GM23338 (cell line): ENCODE measurements at places on chromosomes 5 and 9. TPM values are rescaled to one million over a fixed set of nuclear protein-coding genes. Genes with fewer than 3 reads are reported as not detected.

DNA sequence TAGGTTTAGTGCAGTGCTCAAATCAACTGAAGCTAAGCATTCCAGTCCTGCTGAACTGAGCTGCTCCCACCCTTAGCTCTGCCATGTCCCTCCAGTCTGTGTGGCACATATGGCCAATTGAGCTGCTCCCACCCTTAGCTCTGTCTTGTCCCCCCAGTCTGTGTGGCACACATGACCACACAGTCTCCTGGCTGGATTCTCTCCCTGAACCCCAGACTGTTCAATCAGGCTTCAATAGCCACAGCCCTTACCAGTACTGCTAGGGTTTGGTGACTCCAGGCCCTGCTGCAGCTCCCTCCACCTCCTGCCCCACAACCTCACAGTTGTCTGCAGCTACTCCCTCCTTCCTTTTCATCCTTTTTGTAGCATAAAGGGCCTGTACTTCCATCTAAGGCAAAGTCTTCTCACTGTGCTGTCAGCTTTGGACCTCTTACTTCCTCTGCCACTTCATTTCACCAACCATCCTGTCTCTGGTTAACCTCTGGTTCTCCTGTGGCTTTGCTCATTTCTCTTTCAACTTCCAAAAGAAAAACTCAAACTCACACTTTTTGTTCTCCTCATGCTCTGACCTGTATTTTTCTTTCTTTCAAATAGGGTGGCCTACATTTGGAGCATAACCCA, 50.8 kb downstream of the ADAMTS12 start:
- DNase-seq: no peak

GRCh38 chr9:131986089-131986488, 93.6 kb downstream of the MED27 start:
- no peak for DNase-seq

- no peak for DNase-seq
Measured at GRCh38 chr9:97512966-97513560, 11.6 kb downstream of the TMOD1 start.

DNA sequence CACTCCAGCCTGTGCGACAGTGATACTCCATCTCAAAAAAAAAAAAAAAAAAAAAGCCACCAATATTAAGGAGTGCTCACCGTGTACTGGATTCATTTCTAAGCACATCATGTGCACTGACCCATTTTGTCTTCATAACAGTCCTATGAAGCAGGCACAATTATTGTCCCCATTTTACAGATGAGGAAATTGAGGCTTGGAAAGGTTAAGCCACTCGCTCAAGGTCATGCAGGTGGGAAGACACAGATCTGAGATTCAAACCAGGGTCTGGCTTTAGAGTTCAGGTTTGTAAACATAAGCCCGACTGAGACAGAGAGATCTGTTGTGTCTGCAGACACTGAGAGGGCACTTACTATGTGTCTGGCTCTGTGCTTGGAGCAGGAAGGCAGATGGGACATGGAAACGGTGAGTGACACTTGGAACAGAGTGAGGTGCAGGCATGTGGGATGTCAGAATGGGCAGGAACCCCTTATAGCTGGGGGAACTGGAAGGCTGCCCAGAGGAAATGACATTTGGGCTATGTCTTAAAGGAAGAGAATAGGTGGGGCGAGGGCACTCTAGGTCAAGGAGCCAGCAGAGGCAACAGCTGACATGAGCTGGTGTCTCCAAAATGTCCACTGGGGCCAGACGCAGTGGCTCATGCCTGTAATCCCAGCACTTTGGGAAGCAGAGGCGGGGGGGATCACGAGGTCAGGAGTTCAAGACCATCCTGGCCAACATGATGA, 69.9 kb downstream of the STK10 start:
- no peak for DNase-seq

- DNase-seq: no peak
Measured at GRCh38 chr9:95635986-95636671, 119.4 kb upstream of the PTCH1 start.

- no peak for DNase-seq
Measured at GRCh38 chr5:172636279-172637050, 4.6 kb upstream of the NEURL1B start.

DNA sequence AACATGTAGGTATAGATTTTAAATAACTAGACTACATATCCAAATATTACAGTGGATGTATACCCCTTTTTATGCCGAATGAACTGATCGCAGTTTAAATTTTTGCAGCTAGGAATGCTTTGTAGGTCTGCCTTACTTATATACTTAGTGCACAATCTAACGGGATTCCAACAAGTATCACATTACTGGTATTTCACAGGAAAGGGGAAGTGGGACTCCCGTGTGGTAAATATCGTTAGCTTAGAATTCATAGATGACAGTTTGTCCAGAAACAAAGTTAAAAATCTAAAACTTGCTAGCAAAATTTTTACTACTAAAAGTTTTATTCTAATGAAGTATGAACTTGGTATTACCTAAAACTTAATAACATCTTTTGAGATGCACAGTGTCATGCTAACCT, 193.5 kb upstream of the TLX3 start:
- no peak for DNase-seq

GRCh38 chr5:176446884-176447590, 1.1 kb upstream of the FAF2 start:
- DNase-seq: peak; percentile 36

DNA sequence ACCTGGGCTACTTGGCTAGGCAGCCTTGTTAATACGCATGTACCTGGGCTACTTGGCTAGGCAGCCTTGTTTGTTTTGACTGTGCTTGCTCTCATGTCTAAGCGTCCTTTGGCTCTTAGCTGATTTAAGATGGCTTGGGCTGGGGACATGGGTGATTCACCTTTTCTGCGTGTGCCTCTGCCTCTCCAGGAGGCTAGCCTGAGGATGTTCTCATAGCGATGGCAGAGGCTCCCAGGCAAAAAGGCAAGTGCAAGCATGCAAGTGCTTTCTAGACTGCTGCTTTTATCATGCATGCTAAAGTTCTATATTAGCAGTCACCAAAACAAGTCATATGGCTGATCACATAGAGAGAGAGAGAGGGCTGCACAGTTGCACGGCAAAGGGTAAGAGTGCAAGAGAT, 300.5 kb downstream of the IRX1 start:
- no peak for DNase-seq

DNA sequence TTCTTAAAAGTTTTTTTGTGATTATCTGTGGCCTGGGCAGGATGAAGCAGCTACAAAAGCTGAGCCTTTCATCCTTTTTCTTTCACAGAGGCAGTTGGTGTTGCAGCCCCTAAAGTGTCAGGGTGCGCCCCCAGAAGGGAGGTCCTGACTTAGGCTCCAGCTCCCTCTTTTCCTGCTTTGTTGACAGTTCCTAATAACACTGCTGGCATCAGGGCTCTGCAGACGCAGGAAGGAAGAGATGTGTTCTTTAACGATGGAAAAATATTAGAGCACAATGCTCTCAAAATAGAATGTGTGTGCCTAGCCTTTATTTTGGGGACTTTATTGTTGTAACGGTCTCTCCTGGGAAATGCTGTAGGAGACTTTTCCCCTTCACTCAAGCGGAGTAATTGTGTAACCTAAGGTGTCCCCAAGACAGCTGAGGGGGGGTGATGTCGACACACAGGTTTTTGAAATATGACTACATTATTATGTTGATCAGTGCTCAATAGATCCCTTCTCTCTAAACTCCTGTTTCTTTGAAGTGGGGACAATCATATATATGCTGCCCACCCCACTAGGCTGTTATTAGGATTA, 135.6 kb downstream of the SEMA6A start:
- DNase-seq: no peak

GRCh38 chr5:51095486-51095885, 287.8 kb upstream of the ISL1 start:
- no peak for DNase-seq

DNA sequence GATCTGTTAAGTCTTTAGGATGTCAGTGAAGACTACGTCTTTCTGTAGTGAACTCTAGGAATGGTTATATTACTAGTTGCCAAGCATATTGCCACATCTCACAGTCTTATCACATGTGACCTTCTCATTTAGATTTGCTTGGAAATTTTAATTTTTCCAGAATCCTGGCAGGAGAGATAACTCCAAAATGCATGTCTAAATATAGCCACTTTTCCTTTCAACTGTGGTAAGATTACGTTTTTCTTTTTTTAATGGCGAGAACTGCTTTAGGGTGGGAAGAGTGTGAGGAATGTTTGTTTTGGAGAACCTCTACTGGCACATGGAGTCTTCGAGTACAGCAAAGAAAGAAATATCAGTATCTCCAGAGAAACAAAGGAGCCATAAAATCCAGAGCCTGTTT, 91.7 kb upstream of the ADAMTSL1 start:
- no peak for DNase-seq

GRCh38 chr5:179820483-179821297, at the start of gene SQSTM1:
SQSTM1 (plus strand) TSS chr5:179820905; CDS start chr5:179820937, 32 bp downstream.
- peak; percentile 80 for DNase-seq

GRCh38 chr9:123999661-124000060, 11.9 kb upstream of the LHX2 start:
- peak; percentile 37 for DNase-seq

DNA sequence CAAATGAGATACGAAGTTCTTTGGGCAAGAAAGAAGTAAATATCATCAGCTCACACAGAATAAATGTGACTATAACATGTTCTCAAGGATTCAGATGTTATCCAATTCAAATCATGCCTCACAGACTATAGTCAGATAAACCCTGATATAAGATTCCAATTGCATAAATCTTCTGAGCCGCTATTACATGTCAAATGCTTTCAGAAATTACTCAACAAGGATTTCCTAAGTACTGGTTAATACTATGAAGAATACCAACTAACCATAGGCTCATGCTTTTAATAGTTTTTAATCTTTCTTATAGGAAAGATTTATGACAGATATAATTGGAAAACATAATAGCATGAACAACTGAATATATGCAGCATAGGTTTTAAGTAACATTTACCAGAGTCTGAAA, 73.6 kb downstream of the BAAT start:
- DNase-seq: no peak

GRCh38 chr5:79829260-79829659, 139.6 kb downstream of the CMYA5 start:
- DNase-seq: peak; percentile 83

- no peak for DNase-seq
Measured at GRCh38 chr5:56128113-56128512, 105.0 kb downstream of the ANKRD55 start.

GRCh38 chr5:146005264-146005663, 68.9 kb downstream of the SH3RF2 start:
- no peak for DNase-seq

DNA sequence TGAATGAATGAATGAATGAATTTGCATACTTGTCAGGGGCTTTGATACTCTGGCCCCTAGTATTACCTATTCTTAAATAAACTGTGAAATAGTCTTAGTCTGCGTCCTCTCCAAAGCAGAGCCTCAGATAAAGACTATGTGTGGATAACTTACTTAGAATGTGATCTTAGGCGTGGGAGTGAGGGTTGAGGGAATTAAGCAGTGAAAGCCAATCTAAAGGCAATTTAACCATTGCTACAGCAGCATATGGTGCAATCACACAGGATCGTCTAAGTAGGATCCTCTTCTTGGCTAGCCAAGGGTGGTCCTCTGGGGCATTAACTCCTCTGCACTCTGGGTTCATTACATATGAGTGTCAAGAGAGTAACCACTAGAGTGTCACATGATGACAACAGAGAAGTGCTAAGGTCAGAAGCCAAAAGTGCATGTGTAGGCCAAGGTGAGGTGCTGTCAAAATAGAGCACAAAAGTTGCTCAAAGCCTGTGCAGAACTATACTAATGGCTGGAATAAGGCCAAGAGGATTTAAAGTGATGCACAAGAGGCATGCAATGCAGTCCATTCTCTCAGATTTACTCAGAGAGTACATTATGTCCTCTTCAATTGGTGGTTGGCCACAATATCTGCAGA, 274.4 kb upstream of the SEMA6A start:
- no peak for DNase-seq

DNA sequence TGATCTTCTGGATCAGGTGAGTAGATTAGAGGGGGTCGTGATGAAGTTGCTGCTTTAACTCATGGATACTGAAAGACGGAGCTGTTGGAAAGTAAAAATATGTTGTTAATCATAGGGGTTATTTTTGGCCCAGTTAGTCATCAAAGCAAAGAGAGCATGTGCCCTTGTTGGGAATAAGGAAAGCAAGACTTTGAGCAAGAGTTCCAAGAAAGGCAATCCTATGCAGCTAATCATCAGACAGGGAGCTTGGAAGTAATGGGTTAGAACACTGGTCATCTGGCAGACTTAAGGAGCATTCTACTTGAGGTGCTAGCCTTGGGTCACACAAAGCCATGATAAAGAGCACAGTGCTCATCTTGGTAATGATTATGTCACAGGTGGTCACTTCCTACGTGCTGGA, 18.3 kb downstream of the ASPN start:
- no peak for DNase-seq

- no peak for DNase-seq
Measured at GRCh38 chr5:156942064-156942463, 21.0 kb downstream of the TIMD4 start.

DNA sequence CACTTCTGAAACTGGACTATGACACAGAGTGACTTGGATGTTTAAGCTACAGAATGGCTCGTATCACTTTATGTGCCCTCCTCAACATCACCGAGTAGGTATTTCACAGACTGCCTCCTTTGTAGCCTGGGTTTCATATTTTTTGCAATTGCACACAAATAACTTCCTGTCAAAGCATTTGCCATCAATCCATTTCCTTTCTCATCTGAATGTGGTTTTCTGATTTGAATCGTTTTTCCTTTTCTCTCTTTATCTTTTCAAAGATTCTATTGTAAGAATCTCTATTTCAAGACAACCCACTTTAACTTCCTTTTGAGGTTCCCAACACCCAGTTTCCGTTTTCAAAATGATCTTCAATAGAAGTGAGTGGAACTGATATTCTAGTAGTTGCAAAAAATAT, 563.8 kb upstream of the ARRDC3 start:
- no peak for DNase-seq

- peak; percentile 47 for DNase-seq
Measured at GRCh38 chr5:74767579-74767913, 497 bp downstream of the NSA2 start.

- no peak for DNase-seq
Measured at GRCh38 chr5:126538579-126538978, 56.4 kb downstream of the ALDH7A1 start.

The PCDHGA10 gene
- polyA plus RNA-seq: 1.6 and 2.1 TPM in 2 replicates

The CDK9 gene
- 49.7 and 58.5 TPM in 2 replicates for polyA plus RNA-seq

The ZNF879 gene
- polyA plus RNA-seq: 3.0 and 3.9 TPM in 2 replicates

The PCDHGB4 gene
- 3.0 and 3.5 TPM in 2 replicates for polyA plus RNA-seq

The SPINK6 gene
- polyA plus RNA-seq: 0.53 TPM in 1 of 2 replicates, not detected in the other

The RNF208 gene
- 5.6 and 7.4 TPM in 2 replicates for polyA plus RNA-seq

The CNTFR gene
- polyA plus RNA-seq: 0.59 and 0.73 TPM in 2 replicates

The GALNT12 gene
- polyA plus RNA-seq: 14.0 and 14.6 TPM in 2 replicates

The TMEM141 gene
- 90.0 and 90.5 TPM in 2 replicates for polyA plus RNA-seq

The TBC1D13 gene
- polyA plus RNA-seq: 7.8 and 8.3 TPM in 2 replicates

The TRAF1 gene
- polyA plus RNA-seq: 0.39 and 0.63 TPM in 2 replicates

The SOWAHA gene
- 0.18 TPM in 1 of 2 replicates, not detected in the other for polyA plus RNA-seq

The ARL10 gene
- 2.0 and 2.5 TPM in 2 replicates for polyA plus RNA-seq

The F2R gene
- 12.8 and 15.0 TPM in 2 replicates for polyA plus RNA-seq

The CHSY3 gene
- polyA plus RNA-seq: 0.44 and 0.49 TPM in 2 replicates

The FOXD4 gene
- not detected in 2 replicates for polyA plus RNA-seq
